ENCODE measurements at places on chromosomes 4 and X.

- no peak for DNase-seq
These were observed 227.0 kb downstream of the CPE start for GRCh38 chr4:165605811-165606210.

DNA sequence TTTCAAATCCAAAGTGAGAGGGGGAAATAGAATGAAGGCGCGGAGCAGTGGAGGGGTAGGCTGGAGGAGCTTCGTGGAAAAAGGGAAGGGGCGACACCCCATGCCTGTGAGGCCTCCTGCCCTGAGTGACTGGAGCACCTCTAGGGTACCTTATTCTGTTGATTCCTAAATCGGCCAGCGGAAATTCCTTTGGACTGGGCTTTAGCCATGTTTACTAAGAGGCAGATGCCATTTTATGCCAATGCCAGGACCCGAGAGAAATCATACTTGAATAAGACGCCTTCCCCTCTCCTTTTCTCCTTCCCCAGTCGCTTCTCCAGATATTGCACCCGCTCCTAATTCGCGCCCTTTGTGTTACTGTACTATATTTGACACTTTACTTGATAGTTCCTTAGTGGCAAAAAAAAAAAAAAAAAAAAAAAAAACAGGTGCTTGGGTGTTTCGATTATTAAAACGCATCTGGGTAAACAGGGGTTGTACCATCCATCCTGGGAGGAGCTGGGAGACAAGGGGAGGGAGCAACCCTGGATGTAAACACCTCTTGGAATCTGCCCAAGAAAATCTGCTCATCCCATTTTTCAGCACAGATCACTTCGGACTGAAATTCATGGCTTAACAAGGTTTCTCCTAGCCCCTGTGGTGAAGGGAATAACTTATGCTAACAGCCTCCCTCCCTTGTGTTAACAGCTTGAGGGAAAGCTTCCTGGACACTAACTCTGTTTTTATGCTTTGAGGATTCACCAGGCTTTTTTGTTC, 1.5 kb downstream of the BMP3 start:
- DNase-seq = no peak

DNA sequence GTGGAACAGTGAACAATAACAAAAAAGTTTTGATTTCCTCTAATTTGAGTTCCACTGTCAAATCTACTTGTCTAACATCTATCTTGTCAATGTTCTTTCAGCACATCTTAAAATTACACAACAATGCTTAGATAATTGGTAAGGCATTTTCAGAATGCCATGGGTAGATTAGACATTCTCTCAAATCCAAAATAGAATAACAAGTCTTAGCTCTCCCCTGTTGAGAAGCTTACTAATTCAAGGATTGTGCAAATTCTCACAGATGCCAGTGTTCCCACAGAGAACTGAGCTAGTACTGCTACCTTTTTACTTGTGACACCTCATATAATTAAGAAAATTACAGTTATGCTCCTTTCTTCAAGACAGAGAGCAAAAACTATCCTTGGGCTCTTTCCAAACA, 2442.0 kb downstream of the PCDH7 start:
- no peak for DNase-seq

DNA sequence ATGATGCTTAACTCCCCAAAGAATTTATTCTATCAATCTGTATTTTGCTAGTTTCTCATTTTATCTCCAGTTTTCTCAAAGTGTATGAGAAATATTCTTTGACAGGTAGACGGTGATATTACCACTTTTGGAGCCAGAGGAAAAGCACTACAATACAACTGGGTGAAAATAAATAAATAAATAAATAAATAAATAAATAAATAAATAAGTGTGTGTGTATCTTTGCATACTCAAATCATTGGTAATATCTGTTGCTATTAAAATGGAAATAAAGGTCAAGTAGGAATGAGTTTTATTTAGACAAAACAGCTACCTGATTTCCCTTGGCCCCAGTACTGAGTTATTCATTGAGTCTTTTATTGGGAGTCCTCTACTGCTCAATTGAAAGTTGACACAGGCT, 114.3 kb downstream of the RBMX2 start:
- no peak for DNase-seq
